ENCODE measurements at places on chromosomes 11 and 22.
A peak's percentile ranks its signal among the peaks of the same experiment; 100 is the strongest.

GRCh38 chr11:43419460-43419859 is 60.7 kb downstream of the TTC17 start:
- DNase-seq, result peak; percentile 21

DNA sequence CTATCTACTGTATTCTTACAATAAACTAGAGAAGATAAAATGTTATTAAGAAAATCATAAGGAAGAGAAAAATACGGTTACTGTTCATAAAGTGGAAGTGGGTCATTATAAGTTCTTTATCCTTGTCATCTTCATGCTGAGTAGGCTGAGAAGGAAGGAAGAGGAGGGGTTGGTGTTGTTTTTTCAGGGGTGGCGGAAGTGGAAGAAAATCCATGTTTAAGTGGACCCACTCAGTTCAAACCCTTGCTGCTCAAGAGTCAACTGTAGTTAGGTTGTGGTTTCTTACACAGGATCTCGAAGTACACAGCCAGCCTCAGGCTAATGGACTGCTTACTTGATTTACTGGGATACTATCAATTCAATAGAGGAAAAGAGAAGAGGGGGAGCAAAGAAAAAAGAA is 63.1 kb downstream of the PIWIL4 start:
- DNase-seq, result no peak

GRCh38 chr22:23283591-23284503 is 103.5 kb downstream of the BCR start:
- no peak for DNase-seq

DNA sequence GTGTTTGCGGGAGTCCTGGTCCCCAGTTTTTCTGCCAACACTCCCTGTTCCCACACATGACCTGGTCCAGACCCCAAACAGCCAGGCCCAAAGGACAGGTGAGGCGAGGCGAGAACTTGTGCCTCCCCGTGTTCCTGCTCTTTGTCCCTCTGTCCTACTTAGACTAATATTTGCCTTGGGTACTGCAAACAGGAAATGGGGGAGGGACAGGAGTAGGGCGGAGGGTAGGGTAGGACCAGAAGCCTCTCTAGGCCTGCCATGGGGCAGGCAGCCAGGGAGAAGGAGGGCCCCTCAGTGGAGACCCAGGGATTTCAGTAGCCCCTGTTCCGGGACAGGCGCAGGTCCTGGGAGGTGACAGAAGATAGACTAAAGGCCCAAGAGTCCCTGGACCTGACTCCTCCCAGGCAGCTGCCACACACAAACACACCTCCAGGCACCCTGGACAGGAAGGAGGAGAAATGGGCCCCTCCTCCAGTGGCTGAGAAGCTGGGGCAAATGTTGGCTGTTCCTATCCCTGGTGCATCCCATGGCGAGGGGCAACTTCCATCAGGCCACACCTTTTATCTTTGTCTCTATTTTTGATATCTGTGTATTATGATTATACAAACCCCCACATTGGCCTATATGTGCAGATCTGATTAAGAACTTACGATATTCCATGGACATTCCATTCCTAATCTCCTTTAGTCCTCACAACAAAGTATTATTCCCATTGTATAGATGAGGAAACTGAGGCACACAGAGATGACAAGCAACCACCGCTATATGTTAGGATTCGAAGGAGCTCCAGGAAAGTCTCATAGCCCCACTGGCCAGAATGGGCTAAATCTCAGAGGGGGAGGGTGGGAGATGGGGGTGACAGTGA is 626 bp upstream of the F2 start:
- DNase-seq, result no peak

GRCh38 chr11:76443268-76443980 is 1.4 kb upstream of the EMSY start:
- DNase-seq, result no peak
